Activated T-helper 1 cell treated with anti-CD3 and anti-CD28 coated beads, Interleukin-12 subunit alpha, Interleukin-12 subunit beta, Interleukin-2, Interleukin-4 antibody, amounts not matched to agents 30 ng/mL and 10 ng/mL and 1 ng/mL, durations not matched to agents 14 hours and 24 hours and 36 hours (primary cell): ENCODE measurements at places on chromosomes 7 and 10.

DNA sequence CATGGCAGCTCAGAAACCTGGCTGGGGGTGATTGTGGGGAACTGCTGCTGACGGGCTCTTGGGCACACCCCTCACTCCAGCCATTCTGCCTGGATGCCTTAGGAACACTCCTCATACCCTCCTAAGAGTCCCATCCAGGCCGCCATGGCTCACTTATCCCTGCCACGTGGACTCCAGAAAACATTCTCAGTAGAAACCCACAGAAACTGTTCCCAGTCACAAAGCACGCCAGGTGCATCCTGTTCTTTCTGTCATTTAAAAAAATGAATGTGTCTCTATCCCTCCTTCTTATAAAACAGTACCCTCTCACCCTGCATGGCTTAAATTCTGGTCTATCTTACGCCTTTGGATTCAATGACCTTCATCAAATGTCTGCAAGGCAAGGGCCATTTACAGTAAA lies 177.7 kb downstream of the CUX1 start:
- DNase-seq, result no peak

- DNase-seq, result no peak
Observed at GRCh38 chr7:112989531-112989930, 97.1 kb downstream of the GPR85 start.

GRCh38 chr10:61139592-61139953 lies 195.6 kb upstream of the RHOBTB1 start:
- no peak for DNase-seq

DNA sequence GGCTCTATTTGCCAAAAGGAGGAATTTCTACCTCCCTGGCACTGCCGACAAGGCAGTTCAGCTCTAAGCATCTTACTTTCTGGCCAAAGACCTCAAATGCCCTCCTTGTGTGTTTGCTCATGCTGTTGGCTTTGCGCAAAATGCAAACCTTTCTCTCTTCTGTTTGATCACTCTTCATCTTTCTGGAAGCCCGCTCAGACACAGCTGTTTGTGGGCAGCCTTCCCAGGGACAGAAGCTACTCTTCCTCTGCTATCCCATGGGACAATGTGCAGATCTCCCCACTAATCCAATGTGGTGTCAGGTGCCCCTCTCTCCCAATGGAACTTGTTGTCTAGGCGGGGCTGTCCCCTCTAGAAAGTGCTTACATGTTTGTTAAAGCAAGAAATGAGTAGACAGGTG lies 278.7 kb downstream of the CCSER2 start:
- no peak for DNase-seq

- no peak for DNase-seq
Observed at GRCh38 chr7:66642186-66642585, 13.5 kb downstream of the KCTD7 start.

GRCh38 chr7:138324941-138325340 lies 135.1 kb upstream of the TRIM24 start:
- no peak for DNase-seq

GRCh38 chr7:66140924-66141323 lies 26.3 kb downstream of the CRCP start:
- DNase-seq, result no peak

GRCh38 chr10:11018432-11018841 lies 765 bp downstream of the CELF2 start:
- DNase-seq, result no peak
